ENCODE measurements at places on chromosomes 5 and 9.
A peak's percentile ranks its signal among the peaks of the same experiment; 100 is the strongest.

DNA sequence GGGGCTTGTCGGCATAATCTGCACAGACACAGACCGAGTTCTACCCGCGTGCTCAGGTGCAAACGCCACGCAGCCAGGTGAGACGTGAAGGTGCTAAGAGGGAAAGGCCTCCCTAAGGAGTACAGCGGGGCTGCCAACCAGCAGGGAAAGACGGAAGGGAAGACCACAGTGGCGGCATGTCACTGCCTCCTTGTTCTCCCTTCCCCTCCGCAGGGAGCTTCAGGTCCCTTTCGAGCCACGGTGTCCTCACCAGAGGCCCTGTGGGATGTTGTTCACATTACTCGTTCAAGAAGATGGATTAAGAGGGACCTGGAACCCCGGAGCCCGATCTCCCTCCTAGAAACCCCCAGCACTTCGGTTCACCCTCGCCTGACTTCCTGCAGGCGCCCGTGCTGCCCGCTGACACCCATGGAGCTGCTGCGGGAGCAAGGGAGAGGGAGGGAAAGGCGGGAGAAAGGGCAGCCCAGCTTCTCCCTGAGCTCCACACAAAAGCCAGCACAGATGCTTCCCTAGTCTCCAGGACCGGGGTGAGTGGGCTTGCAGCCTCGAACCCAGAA lies 686 bp downstream of the BRD9 start:
- DNase-seq, result peak; percentile 71

DNA sequence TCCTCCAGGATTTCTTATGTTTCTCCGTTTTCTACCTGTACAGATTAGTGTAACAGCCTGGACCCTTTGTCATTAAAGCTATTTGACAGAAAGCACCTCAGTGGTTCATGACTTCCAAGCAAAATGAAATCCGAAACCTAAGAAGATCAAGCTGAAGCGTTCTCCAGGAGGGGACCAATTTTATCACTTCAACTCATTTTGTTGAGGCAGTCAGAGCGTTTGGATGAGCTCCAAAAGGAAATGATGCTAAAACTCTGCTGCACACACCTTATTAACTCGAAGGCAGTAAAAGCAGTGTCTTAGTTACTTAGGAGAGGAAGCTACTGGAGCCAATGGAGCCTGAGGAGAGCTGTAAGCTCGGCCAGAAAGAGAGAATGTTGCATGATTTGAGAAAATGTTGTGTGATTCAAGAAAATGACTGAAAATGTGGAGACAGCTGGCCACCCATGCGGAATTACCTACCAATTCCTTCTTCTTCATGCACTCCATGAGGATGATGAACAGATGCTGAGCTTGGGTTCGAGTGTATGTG lies 346.7 kb upstream of the KLF9 start:
- no peak for DNase-seq

GRCh38 chr9:116236979-116237378 lies 83.4 kb downstream of the PAPPA start:
- DNase-seq, result no peak

- no peak for DNase-seq
These were observed 114.9 kb downstream of the GAPVD1 start for GRCh38 chr9:125376261-125377226.

- DNase-seq, result no peak
These were observed 32.7 kb upstream of the SPARC start for GRCh38 chr5:151719228-151720000.

DNA sequence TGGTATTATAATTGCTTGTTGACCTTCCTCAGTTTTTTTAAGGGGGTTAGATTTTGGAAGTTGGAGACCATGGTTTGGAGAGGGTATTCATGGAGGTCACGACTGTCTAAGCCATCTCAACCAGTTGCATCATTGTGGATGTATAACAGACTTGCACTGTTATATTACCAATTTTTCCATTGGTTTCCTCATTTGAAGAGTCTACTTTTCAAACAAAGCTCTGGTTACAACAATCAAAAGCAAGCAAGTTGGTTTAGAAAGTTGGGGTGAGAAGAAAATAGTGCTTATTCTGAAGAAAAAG lies 103.3 kb downstream of the RPS23 start:
- no peak for DNase-seq

All from GM13977 (cell line).